ENCODE measurements at places on chromosomes 7 and 10. TPM values are rescaled to one million over a fixed set of nuclear protein-coding genes. Genes with fewer than 3 reads are reported as not detected.

The AMZ1 gene
- 0.39 TPM for total RNA-seq

DNA sequence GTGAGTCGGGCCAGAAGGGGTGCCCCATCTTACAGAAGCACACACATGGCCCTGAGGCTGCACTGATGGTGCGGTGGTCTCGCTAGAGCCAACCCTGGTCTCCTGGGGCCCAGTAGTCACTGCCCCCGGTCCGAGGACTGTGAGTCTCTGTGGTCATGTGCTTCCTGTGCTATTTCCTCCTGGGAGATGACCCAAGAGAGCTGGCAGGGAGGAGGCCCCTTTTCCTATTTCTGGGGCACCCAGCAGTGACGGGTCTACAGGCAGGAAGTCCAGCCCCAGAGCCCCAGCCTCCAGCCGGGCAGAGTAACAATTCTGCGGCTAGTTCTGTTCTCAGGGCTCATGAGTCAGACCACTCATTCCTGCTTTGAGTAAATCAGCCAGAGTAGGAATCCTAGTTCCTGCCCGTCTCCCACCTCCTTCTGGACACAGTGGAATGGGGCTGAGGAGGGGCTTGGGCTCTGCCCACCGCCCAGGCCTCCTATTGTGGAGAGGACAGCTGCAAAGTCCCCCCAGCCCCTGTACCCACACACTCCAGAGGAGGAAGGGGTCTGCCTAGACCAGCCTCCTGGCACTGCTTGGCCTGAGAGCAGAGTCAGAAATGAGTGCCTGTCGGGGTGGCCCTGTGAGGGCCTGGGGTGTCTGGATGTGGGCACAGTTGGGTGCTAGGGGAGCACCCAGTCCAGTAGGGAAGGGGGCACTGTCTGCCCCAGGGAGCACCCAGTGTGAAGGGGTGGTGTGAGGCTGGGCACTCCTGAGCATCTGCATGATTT is 80.5 kb upstream of the PPIF start:
- peak; percentile 50 for DNase-seq
- H3K27ac ChIP-seq: peak overlapping the region; percentile 77
- peaks cover 100% of the 10 kb centered on the region for H3K4me1 ChIP-seq
- no peak overlapping the region for H3K4me3 ChIP-seq

DNA sequence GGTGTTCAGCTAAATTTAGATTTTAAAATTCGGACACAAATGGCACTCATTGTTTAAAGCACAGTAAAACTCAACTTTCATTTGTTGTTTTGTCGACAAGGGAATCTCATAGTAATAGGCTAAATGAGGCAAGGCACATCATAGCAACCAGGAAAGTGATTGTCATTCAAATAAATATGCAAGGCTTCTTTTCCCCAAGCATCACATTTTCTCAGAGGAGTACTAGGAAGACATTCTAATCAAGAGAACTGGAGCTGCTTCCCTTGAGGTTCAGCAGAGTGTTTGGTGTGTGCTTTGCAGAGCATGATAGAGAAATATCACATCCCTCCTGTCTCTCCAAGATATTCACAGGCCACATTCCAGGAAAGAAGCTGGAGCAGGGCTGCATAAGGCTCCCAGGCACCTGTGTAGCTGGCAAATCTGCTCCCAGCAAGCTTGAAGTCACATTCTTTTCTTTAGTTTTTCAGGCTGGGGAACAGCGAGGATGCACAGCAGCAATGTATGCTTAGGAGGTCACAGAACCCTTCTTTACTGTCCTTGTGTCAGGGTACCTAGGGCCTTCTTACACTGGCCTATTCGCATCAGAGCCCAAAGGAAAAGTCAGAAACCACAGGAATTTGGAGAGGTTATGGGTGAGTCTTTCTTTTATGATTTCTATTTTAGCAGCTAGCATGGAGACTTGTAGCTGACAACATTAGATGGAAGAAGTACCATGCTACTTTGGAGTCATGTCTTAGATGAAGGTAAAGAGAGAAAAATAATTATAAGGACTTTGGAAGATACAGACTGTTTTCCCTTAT is 95.9 kb upstream of the HDAC9 start:
- H3K36me3 ChIP-seq: no peaks in the 10 kb centered on the region
- peaks cover 4% of the 10 kb centered on the region for H3K4me1 ChIP-seq
- H3K27ac ChIP-seq: no peak overlapping the region
- no peak for DNase-seq
- H3K4me3 ChIP-seq: no peak overlapping the region
- H3K27me3 ChIP-seq: no peaks in the 10 kb centered on the region

DNA sequence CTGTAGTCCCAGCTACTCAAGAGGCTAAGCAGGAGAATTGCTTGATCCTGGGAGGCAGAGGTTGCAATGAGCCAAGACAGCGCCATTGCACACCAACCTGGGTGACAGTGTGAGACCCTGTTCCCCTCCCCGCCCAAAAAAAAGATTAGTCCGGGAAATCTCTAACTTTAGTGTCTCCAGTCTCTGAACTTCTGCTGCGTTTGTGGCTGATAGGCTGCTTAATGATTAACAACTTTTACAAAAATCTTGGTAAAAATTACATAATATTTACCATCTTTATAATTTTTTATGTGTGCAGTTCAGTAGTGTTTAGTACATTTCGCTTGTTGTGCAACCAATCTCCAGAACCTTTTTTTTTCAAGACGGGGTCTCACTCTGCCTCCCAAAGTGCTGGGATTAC is 9.7 kb upstream of the PLAU start:
- no peaks in the 10 kb centered on the region for H3K4me1 ChIP-seq
- DNase-seq: no peak
- H3K36me3 ChIP-seq: no peaks in the 10 kb centered on the region
- no peaks in the 10 kb centered on the region for H3K27me3 ChIP-seq
- H3K4me3 ChIP-seq: no peak overlapping the region

- H3K4me3 ChIP-seq: no peak overlapping the region
- H3K4me1 ChIP-seq: no peaks in the 10 kb centered on the region
Observed at GRCh38 chr7:143354965-143355364, 7.5 kb downstream of the FAM131B start.

DNA sequence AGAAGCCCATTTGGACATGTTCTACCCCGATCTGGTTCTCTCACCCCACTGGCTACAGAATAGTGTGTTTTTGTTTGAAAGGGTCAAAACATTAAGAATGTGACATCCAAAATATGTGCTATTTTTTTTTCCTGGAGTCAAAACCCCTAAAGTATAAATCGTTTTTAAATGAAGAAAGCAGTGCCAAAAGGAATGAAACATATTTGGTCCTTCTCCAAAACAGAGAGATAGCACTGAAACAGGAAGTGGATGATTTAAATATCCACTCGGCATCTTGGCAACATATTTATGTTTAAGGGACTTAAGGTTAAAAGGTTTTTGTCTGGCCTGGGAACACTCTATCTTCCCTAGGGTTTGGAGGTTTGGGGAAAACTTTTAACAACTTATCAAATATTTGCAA is 32.3 kb downstream of the CALD1 start:
- no peaks in the 10 kb centered on the region for H3K27me3 ChIP-seq
- no peak overlapping the region for H3K4me3 ChIP-seq
- peaks cover 11% of the 10 kb centered on the region for H3K4me1 ChIP-seq
- H3K27ac ChIP-seq: no peak overlapping the region
- H3K36me3 ChIP-seq: no peaks in the 10 kb centered on the region

- H3K4me3 ChIP-seq: no peak overlapping the region
- no peak for DNase-seq
- no peaks in the 10 kb centered on the region for H3K4me1 ChIP-seq
- H3K27me3 ChIP-seq: peaks cover 25% of the 10 kb centered on the region
- H3K27ac ChIP-seq: no peak overlapping the region
Observed at GRCh38 chr7:5296611-5297226, 14.0 kb downstream of the SLC29A4 start.

The WNT8B gene
- total RNA-seq: not detected

All from tibial nerve (tissue), 4 donors.